ENCODE measurements at places on chromosomes 5 and 9.

DNA sequence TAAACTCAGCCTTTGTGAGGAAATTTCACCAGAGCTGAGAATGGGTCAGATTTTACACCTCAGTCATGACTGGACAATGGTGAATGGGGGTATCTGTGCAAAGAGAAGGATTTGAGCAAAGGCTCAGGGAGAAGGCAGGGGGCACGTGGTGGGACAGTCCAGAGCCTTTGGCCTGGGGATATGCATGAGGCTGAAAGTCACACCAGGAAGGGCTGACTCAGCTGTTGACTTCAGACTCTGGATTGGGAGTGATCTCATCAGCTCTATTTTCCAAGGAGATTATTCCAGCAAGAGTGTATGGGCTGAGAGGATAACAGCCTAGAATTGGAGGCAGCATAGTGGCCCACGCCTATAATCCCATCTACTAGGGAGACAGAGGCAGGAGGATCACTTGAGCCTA is 53.6 kb downstream of the SAXO1 start:
- no peak for DNase-seq

GRCh38 chr5:141965071-141965470 is 3.8 kb upstream of the RNF14 start:
- no peak for DNase-seq

GRCh38 chr5:164747371-164747770 is 1242.0 kb downstream of the MAT2B start:
- DNase-seq: no peak

GRCh38 chr5:76808141-76808691 is 10.6 kb upstream of the F2RL1 start:
- DNase-seq: no peak

DNA sequence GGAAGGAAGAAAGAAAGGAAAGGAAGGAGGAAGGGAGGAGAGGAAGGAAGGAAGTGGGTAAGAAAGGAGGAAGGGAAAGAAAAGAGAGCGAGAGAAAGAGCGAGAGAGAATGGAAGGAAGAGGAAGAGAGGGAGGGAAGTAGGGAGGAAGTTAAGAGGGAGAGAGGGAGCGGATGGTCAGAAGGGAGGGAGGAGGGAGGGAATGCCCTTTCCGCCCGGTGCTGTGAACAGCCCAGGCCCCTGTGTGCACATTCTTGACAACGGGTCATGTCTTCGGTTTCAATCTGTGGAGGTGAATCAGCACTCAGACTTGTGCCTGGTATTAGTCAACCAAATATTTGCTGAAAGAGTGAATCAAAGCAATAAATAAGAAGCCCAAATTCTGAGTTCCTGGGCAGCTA is 39.2 kb downstream of the PRUNE2 start:
- no peak for DNase-seq

GRCh38 chr5:149268928-149269557 is 2.6 kb upstream of the AFAP1L1 start:
- no peak for DNase-seq

DNA sequence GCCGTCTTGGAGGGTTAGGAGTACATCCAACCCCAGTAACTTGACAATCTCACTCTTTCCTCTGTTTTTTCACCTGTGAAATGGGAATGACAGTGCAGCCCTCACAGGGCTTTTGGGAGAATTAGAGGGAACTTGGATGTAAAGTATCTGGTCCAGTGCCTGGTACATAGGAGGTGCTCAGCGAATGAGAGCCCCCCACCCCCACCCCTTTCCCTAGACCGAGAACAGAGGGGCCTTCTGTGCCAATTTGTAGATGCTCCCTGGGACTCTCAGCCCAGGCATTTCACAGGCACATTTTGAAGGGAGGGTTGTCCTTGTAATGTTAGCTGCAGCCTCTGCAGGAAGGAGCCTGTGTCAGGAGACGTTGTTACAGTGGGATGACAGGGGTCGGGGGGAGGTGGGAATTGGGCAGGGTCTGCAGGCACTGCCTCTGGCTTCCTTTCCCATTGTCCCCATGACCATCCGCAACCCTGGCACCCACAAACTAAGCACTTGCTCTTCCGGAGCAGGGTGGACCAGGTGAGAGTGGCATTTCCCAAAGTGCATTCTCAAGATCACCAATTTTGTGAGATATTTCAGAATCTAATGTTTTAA is 47.0 kb downstream of the AMBP start:
- DNase-seq: no peak

DNA sequence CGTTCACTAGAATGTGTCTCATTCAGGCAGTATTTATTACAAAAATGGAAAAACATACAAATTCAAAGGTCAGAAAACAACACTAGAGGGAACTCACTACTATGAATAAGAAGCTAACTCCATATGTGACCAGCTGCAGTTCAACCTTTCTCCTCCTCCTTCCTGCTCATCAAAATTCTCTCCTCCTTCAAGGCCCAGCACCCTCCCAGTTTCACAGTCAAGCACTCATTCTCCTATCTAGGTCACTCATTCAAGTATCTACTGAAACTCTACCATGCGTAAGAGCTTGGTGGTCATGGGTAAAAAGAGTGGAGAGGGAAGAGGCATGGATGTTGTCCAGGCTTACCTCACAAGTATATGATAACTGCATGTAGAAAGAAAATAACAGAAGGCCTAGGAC is 27.7 kb downstream of the ECPAS start:
- DNase-seq: no peak

DNA sequence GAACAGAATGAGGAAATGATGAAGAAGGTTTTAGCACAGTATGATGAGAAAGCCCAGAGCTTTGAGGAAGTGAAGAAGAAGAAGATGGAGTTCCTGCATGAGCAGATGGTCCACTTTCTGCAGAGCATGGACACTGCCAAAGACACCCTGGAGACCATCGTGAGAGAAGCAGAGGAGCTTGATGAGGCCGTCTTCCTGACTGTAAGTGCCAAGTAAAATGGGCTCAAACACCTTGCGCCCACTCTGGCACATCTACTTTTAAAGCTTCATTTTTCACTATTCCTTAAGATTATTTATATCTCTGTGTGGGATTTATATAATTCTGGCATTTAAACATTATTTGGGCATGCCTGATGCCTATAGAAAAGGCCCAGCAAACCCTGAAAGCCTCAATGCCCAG is 55.6 kb downstream of the CMYA5 start:
- DNase-seq: no peak

DNA sequence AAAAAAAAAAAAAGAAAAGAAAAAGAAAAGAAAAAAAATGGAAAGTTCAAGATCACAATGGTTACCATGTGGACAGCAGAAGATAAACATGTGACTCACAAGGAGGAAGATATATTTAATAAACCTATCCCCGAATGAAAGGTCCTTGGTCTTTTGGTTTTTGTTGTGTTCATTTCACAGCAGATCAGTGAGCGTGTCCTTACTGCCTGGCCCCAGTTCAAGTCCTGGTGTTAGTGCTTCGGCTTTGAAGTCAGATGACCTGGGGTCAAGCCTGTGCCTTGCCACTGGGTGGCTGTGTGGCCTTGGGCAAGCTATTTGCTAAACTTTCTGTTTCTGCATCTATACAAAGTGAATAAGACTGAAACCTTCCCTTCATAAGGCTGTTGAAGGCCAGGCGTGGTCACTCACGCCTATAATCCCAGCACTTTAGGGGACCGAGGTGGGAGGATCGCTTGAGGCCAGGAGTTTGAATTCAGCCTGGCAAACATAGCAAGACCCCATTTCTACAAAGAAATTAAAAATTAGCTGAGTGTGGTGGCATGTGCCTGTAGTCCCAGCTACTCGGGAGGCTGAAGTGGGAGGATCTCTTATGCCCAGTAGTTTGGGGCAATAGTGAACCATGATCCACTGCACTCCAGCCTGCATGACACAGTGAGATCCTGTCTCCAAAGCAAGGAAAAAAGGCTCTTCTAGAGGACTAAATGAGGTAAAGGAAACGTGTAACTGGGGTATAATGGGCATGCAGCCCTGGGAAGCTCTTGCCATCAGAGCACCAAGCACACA is 94.5 kb upstream of the SPATA31D4 start:
- no peak for DNase-seq

DNA sequence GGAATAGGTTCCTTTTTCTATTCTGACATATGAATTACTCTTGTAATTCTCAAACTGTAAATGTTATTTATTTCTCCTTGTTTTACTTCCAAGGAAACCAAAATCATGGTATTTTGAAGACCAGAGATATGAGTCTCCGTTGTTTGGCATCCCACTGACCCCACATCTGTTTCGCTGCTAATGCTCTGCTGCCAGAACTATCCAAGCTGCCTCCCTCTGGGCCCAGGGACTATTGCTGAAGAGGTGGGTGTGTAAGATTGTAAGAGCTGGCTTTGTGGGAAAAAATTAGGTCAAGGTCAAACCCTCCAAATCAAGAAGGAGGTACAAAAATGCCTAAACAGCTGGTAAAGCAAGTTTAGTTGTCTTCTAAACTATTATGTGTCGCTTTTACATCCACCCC is 129.4 kb upstream of the MYO10 start:
- no peak for DNase-seq

- DNase-seq: no peak
These were observed 43.5 kb upstream of the DNAH5 start for GRCh38 chr5:13987843-13988464.

DNA sequence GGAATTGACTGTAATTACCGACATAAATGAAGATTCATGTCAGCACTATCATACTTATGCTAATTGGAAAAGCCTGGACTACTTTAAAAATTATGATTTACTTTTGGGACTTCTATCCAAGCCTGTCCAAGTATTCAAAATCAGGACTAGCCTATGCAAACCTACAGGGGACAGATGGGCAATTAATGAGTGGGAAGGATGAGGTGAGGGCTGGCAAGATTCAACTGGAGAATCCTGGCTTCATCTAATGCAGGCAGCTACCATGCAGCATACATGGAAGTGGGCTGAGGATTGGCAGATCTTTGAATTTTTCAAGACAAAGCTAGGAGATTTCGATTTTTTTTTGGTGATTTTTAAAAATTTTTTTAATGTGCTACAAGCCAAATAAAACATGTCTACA is 532.6 kb downstream of the CSNK1G3 start:
- no peak for DNase-seq

DNA sequence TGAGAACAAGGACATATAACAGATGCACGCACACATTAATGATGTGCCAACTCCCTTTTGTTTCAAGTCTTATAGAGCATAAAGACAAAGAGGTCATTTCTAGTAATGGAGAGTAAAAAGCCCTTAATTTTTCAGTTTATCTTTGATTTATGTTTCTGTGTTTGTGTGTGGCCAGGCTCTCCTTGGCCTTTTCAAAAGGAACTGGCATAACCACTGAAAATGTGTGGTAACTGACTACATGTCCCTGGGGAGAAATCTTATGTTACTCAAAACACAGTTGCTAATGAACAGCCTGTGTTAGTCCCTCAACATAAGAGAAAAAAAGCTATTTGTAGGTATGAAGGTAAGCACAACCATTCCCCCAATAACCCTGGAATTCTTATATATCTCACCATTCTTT is 47.6 kb upstream of the SHOC1 start:
- DNase-seq: no peak

- DNase-seq: no peak
These were observed 130.3 kb downstream of the PAX5 start for GRCh38 chr9:36903541-36904435.

- DNase-seq: no peak
These were observed 696.9 kb downstream of the MAT2B start for GRCh38 chr5:164202338-164202737.

GRCh38 chr5:151475388-151475787 is 28.0 kb downstream of the SLC36A1 start:
- no peak for DNase-seq

GRCh38 chr9:87158765-87159164 is 211.5 kb upstream of the GAS1 start:
- no peak for DNase-seq

- DNase-seq: no peak
These were observed 7.4 kb upstream of the SHC3 start for GRCh38 chr9:89185980-89186379.

GRCh38 chr9:104802110-104802509 is 38.2 kb downstream of the NIPSNAP3B start:
- no peak for DNase-seq

- no peak for DNase-seq
These were observed at the start of gene GRIA1 for GRCh38 chr5:153490118-153491037. TSS of gene GRIA1 (plus strand) at chr5:153490670.

DNA sequence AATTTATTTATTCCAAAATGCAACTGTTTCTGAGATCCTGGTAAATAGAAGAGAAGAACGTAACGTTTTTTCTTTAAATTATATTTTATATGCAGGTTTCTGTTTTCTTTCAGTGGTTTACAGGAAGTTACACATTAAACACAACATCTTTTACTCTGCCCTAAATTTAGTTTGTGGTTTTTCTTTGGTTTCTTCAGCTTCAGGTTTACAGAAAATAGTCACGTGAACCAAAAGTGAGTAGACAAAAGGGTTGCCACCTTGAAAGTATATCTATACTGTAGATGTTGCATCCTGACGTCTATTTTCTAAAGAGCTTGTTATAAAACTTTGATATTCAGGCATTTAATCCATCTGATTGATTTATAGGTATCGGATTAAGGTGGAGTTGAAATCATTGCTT is 1236.6 kb downstream of the MAT2B start:
- DNase-seq: no peak

- DNase-seq: no peak
These were observed 132.6 kb downstream of the MRPL36 start for GRCh38 chr5:1666812-1667588.

DNA sequence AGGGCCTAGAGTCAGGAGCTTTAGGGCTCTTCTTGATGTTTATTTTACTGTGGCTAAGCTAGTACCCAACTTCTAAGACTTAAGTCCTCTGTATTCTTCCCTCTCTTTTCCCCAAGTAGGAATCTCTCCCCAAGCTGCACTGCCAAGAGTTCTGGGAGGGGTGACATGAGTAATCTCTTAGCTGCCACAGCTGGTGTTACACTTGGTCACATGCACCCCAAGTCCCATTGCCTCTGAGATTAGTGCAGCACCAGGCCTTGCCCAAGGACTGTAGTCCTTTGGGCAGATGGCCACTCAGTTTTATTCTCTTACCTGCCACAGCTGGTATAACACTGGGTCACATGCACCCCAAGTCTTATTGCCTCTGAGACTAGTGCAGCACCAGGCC is 114.7 kb upstream of the RIOK2 start:
- DNase-seq: no peak

DNA sequence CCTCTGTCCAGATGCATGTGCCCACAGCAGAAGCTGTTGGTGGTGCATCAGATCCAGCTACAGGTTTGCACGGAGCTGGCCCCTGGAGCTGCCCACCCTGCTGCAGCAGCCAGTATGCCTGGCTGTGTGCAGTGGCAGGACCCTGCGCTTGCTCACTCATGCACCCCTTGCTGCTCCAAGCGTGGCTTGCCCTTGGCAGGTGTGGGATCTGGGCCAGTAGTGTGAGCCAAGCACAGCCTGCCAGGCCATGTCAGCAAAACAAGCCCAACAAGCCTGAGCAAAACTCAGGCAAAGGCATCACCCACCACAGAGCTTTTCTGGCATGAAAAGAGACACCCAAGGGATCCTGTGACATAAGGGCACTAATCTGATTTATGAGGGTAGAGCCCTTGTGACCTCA is 18.3 kb upstream of the ECPAS start:
- no peak for DNase-seq

DNA sequence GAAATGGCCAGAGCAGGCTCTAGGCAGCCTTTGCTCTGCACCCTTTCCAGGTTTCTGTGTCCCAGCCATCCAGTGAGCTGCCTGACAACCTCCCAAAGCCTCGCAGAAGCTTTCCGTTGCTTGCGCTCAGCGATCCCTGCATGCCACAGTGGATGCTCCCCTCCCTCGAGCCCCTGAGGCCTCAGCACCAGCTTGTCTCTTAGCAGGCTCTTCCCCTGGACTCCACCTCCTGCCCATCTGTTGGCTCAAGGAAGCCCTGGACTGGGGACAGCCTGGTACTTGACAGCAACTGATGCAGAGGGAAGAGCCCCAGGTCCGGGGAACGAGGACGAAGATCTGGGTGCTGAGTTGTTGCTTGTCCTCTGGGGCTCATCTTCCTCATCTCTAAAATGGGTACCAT is 23.2 kb downstream of the TSPAN17 start:
- no peak for DNase-seq

All from CD8-positive, alpha-beta T cell (primary cell).